ENCODE measurements at places on chromosomes 2 and 18.

- no peak for DNase-seq
Measured at GRCh38 chr2:110215566-110216158, 3.3 kb upstream of the MTLN start.

- no peak for DNase-seq
Measured at GRCh38 chr18:52582061-52582460, 242.1 kb downstream of the DCC start.

DNA sequence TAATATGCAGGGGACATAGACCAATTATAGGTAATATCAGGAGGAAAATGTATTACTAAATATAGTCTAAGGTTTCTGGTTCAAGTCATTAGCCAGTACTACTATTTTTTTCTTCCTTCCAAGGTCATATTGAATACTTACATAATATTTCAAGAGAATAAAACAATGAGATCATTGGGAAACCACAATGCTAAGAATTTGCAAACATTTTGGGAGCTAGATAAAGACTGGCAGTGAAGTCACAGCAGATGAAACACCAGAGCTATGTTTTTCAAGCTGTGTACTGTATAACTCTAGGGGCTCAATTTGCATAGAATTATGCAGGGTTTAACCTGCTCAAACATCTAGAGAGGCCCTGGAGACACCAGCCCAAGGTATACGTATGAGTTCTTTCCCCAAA lies 80.5 kb upstream of the KCNH7 start:
- DNase-seq = no peak

DNA sequence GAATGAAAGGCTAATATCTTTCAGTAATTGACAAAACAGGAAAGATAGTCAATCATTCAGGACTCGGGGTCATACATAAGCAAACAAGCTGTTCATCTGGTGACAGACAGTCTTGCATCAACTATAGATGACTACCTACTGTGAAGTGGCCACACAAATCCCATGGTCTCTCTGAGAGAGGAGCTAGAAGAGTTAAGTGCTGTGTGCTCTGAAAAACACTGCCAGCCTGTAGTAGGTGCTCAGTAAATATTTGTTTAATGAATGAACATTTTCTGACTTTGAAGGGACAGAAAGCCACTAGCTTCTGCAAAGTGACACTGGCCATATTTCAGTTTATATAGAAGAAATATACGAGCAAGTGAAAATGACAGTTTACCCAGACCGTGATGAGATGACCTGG lies 184.0 kb upstream of the CHAC2 start:
- DNase-seq = no peak

GRCh38 chr2:104501342-104501741 lies 352.6 kb upstream of the POU3F3 start:
- DNase-seq = no peak

DNA sequence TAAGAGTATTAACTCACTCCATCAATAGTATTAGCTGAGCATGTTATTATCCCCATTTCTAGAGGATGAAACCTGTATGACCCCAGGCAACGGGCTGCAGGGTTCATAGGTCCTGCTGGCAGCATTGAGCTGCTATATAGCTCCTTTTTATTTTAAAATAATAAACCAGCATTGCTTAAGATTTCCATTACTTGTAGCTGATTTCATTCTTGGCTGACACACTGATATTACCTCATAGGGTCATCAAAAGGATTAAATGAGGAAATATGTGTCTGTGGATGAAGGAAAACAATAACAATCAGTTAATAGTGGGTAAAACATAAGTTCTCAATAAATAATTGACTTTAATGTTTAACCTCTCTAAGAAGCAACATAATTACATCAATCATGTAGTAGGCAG lies 48.3 kb upstream of the NRP2 start:
- no peak for DNase-seq

DNA sequence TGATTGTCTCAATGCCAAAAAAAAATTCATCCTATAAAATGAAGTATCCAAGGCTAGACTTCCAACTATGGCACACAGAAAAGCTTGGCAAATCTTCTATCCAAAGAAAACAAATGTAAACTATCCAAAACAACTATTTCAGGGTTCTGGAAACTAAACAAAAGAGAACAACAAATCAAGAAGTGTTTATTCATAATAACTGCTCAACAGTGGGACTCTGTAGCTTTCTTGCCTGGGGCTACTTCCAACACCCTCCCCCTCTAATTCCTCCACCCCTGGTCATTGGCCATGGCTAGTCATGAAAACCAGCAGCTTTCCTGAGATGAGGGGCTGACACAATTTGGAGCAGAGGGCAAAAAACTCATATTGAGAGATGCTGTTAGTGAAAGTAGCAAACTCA lies 107.0 kb downstream of the EXOC6B start:
- no peak for DNase-seq

GRCh38 chr2:191638079-191638801 lies 39.7 kb upstream of the NABP1 start:
- no peak for DNase-seq

GRCh38 chr2:137846993-137847392 lies 117.3 kb upstream of the HNMT start:
- no peak for DNase-seq

DNA sequence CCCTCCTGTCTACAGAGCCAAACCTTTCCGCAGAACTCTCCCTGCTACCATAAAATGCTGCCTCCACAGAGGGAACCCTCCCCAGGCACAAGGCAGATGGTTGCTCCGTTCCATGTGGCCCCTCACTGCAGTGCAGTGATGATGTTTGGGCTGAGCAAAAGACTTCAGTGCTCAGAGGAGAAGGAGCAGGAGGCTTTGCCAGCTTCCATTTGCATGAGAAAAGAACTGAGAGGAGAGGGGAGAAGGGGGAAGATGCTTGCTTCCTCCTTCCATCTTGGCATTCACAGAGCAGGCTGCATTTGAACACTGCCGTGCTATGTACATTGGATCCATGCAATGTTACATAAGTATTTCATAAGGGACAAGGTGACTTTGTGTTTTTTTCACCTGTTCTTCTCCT lies 46.6 kb upstream of the TMEM200C start:
- no peak for DNase-seq
